Liver (tissue), 10 donors: ENCODE measurements at places on chromosomes 11 and 22.

- DNase-seq, result no peak
These were observed 417.8 kb downstream of the MIAT start for GRCh38 chr22:27075028-27075678.

DNA sequence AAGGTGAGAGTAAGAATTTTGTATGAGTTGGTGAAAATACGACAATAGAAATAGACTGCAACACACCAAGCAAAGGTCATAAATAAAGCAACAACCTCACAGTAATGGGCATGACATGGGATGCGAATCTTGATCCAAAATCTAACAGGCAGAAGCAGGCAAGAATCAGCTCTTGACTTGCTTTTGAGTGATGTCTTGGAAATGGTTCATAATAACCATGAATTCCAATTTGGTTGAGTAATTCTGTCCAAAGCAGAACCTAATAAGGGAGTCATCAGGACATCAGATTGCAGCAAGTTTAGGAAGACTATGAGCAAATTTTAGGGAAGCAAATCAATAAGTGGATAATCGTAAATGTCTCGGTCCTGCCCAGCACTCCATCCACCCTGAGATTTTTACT, 224.0 kb upstream of the ISX start:
- no peak for DNase-seq

GRCh38 chr11:30106222-30107181, 89.7 kb upstream of the KCNA4 start:
- no peak for DNase-seq

DNA sequence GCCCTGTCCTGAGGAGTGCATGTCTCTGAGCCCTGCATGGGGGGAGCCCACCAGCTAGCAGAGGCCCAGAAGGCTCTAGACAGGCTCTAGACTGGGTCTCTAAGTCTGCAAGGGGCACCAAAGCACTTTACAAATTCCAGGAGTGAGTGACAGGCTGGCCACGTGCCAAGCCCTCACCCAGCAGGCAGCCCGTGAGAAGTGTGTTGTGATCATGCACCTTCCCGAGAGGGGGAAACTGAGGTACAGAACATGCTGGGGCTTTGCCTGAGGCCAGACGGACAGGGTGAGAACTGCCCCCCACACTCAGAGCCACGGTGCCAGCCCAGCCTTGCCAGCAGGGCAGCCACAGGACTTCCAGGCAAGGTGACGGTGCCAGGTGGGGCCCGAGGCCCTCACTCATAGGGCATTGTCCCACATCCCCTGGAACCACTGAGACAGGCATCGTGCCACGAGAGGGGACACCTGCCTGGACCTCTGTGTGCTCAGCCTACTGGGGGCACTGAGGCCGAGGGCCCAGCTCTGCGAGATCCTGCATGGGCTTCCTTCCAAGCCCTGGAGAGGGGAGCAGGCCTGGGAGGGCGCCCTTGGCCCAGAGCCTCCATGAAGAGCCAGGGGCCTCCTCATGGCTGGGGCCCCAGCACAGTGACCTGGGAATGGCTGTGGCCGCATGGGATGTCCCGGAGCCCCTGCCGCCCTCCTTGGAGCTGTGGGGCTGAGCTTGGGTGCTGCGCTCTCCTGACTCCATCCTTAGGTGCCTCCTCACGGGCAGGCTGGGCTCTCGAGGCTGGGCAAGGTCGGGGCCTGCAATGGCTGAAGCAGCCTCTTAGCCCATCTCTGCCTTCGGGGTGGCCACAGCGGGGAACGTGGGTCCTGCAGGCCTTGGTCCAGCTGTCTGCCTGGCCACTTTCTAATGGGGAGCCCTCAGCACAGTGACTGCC, 121.5 kb downstream of the KCNQ1OT1 start:
- DNase-seq, result no peak
